ENCODE measurements at places on chromosomes 3 and 15.
A peak's percentile ranks its signal among the peaks of the same experiment; 100 is the strongest.

DNA sequence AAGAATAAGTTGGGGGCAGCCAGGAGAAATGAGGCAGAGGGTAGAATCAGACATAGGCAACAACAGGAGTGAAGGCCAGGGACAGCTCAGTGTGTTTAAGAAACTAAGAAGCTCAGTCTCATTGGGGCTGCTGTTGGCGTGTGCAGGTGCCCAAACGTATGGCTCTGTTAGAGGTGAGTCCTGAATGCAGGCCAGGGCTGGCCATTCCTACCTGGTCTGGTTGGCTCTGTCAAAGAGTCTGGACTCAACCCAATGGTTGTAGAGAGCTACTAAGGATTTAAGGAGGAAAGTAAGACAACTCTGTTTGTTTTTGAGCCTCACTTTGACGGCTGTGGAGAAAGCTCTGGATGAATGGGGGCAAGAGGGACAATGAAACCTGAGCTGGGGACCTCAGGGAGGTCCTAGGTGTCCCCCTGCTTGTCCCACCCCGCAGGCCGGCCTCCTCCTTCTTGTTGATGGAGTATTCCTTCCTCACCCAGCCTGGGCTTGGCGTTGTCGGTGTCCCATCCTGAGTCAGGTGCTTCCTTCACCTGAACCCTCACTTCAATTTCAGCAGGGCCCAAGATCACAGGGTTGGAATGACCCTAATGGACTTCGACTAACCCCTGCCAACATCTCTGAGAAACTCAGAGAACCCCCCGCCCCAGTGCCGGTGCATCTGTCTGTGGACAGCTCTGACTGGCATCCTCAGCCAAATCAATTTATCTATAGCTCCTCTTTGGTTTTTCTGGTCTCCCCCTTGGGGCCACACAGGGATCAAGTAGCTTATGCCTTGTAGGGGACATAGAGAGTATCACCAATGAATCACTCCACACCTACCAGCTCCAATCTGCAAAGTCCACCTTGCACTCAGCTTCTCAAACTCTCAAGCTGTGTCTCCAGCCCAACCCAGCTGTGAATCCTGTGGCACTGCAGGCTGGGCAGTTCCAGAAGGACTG is 8.3 kb downstream of the ITGA11 start:
- no peak for DNase-seq

DNA sequence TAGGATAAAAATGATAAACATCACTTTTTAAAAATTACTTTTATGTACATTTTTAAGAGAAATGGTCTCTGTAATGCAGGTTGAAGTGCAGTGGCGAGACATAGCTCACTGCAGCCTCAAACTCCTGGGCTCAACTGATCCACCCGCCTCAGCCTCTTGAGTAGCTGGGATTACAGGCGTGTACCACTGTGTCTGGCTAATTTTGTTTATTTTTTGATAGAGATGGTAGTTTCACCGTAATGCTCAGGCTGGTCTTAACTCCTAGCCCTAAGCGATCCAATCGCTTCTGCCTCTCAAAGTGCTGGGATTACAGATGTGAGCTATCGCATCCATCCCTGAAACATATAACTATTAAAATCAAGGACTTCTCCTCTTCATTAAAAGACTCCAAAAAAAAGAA is 63.1 kb upstream of the CSPG5 start:
- no peak for DNase-seq

GRCh38 chr15:57496946-57497869 is 94.5 kb upstream of the MYZAP start:
- no peak for DNase-seq

- DNase-seq = no peak
These were observed 26.0 kb upstream of the MRPS22 start for GRCh38 chr3:139317660-139318430.

- DNase-seq = no peak
These were observed 2.8 kb upstream of the HERC1 start for GRCh38 chr15:63836579-63836978.

GRCh38 chr15:100242989-100243388 is 98.8 kb downstream of the ADAMTS17 start:
- DNase-seq = no peak

- no peak for DNase-seq
These were observed 17.7 kb downstream of the TTC21A start for GRCh38 chr3:39124876-39125840.

DNA sequence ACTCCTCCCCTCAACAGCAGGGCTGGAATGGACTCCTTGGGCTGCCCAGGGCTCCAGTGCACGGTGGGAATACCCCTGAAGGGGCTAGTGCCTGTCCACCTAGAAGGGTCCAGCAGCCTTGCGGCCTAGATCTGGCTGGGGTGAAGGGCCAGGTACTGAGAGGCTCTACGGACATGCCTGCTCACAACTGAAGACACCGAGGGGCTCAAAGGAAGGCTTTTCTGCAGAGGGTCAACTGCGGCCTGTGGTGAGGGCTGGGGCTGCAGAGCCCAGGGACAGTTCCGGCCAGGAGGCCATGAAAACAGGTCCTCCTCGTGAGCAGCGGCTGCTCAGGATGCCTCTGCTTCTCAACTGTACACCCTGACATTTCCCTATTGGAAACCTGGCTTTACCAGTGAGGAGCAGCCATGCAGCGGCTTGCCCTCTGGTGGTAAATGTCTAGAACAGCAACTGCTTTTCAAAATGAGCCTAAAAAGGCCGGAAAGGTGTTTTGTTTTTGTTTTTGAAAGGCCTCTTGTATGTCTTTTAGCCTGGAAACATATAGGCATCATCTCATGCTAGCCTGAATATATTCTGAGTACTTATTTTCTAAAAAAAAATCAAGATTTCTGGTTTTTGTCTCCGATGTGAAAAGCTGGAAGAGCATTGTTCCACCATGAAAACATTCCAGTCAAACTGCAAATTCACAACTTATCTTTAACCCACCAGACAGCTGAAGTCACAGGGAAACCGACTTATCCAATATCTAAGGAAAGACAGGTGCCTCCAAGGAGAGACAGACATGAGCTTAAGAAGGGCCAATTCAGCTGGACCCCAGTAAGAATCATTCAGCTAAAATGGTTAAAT is 163.4 kb downstream of the KLF13 start:
- no peak for DNase-seq

DNA sequence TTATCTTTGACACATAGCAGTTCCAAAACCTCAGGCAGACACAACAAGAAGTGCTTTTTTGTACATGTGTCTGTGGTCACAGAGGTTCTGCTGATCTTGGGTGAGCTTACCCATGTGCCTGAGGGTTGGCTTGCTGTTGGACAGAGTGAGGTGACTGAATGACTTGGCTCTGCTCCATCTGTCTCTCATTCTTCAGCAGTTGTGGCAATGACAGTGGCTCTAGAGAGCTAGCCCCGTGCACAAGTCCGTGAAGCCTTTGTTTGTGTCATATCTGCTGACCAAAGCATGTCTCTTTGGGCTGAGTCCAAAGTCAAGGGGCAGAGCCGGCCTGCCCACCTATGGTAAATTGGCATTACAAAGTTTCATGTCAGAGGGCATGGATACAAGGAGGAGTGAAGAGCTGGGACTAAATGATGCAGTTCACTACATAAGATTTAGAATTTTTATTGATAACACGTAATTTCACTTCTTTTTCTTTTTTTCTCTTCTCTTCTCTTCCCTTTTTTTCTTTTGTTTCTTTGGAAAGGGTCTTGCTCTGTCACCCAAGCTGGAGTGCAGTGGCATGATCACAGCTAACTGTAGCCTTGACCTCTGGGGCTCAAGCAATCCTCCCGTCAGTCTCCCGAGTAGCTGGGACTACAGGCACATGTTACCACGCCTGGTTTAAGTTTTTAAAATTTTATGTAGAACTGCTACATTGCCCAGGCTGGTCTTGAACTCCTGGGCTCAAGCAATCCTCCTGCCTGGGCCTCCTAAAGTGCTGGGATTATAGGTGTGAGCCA is 77.9 kb downstream of the ITPR1 start:
- DNase-seq = no peak

- DNase-seq = no peak
These were observed 8.6 kb downstream of the ATP13A4 start for GRCh38 chr3:193546129-193546528.

DNA sequence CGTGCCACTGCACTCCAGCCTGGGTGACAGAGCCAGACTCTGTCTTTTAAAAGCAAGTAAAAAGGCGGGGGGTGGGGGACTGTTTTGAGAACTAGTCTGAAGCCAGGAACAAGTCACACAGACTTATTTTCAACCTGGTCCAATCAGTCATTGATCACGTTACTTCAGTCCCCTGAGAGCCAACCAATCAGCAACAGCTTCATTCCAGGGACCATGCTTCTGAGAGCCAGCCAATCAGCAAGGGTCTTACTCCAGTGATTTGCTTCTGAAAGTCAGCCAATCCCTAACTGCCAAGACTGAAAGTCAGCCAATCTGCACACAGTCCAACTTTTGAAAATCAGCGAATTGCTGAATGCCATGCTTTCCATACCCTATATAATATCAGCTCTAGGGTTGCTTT is 48.6 kb upstream of the C15orf39 start:
- no peak for DNase-seq

- DNase-seq = no peak
These were observed 53.8 kb upstream of the SENP5 start for GRCh38 chr3:196813903-196814302.

DNA sequence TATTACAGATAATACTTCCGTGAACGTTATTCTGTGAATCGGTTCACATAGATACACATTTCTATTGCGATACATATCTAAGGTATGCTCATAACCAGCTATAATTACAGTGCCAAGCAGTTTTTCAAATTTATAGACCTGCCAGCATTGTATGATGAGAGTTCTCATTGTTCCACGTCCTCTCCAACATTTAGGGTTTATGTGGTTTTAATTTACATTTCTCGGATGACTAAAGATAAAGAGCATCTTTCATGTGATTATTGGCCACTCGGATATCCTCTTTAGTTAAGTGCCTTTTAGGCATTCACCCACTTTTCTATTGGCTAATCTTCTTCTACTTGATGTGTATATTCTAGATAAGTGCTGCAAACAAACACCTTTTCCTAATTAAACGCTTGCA is 134.7 kb upstream of the CCDC54 start:
- no peak for DNase-seq

DNA sequence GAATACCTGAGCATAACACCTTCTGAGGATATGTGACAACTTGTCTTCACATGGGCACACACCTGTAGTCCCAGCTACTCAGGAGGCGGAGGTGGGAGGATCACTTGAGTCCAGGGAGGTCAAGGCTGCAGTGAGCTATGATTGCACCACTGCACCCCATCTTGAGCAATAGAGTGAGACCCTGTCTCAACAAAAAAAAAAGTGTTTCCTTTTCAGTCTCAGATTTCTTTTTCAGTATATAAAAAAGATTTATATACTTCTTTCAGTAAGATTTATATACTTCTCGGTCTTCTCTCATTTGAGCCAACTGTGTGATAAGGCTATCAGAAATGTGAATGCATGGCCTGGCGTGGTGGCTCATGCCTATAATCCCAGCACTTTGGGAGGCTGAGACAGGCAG is 84.9 kb upstream of the SKOR1 start:
- DNase-seq = no peak

- DNase-seq = no peak
These were observed 149.2 kb upstream of the MITF start for GRCh38 chr3:69590111-69590510.

DNA sequence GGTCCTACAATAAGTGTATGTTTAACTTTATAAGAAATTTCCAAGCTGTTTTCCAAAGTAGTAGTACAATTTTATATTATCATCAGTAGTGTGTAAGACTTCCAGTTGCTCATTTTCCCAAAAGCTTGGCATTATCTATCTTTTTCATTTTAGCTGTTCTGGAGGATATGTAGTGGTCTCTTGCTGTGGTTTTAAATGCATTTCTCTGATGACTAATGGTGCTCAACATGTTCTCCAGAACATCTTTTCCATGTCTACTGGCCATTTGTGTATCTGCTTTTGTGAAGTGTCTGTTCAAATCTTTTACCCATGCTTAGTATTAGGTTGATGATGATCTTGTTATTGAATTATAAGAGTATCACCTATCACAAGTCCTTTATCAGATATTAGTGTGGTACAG is 13.3 kb downstream of the BCL2A1 start:
- no peak for DNase-seq

- DNase-seq = peak; percentile 34
These were observed 36.6 kb upstream of the CD47 start for GRCh38 chr3:108127301-108127988.

DNA sequence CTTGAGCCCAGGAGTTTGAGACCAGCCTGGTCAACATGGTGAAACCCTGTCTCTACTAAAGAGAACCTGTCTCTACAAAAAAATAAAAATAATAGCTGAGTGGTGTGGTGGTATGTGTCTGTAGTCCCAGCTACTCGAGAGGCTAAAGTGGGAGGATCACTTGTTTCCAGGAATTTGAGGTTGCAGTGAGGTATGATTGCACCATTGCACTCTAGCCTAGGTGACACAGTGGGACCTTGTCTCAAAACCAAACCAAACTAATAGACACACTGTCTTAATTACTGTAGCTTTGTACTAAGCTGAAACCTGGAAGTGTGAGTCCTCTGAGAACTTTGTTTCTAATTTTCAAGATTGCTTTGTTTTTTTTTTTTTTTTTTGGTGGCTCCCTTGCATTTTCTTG is 30.4 kb downstream of the MGA start:
- DNase-seq = no peak

GRCh38 chr15:31085359-31085758 is 16.2 kb downstream of the TRPM1 start:
- DNase-seq = no peak

DNA sequence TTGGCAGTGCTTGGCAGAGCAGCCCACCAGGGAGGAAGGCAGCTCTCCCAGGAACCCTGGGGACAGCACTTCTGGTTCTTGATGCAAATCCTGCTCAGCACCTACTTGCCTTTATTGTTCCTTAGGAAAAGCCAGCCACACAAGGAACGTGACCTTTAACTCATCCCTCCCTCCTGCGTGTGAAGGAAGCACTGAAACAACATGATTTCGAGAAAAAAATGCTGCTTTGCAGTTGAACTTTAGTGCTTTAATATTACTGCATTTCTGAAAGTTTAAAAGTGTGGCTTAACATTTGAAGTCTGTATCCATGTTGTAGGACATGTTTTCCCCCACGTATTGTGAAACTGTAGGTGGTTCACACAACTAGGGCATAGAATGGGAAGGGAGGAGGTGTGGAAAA is 50.4 kb upstream of the CTNNB1 start:
- no peak for DNase-seq

- DNase-seq = no peak
These were observed 9.4 kb downstream of the TP53BP1 start for GRCh38 chr15:43483297-43484128.

- no peak for DNase-seq
These were observed 314.6 kb downstream of the RPLP1 start for GRCh38 chr15:69767191-69767590.

GRCh38 chr15:39886418-39886817 is 33.6 kb downstream of the GPR176 start:
- DNase-seq = no peak

DNA sequence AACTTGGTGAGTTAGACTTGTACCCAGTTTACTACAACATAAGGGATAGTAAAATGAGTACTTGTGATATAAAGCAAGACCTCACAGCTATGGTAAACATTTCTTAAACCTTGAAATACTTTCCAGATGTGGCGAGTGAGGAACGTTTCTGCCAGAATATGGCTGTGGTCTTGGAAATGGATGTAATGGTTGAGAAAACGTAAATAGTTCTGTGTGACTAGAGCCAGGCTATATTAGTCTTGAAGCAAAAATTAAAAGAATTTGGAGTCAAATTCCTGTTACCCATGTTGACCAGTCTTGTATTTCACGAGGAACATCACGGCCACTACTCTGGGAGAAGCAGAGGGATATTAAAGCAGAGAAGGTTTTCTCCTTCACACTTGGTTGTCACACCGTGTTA is 15.3 kb downstream of the OR4F15 start:
- no peak for DNase-seq

GRCh38 chr3:189902230-189903186 is 218.2 kb downstream of the P3H2 start:
- DNase-seq = no peak
